ENCODE measurements at places on chromosomes 3 and 15. TPM values are rescaled to one million over a fixed set of nuclear protein-coding genes. Genes with fewer than 3 reads are reported as not detected.

INKA1 gene
- total RNA-seq, result 4.7 TPM

ISL2 gene
- 3.0 TPM for total RNA-seq

C3orf18 gene
- total RNA-seq, result 18.7 TPM

CLDN1 gene
- total RNA-seq, result not detected

TPRG1 gene
- total RNA-seq, result 0.19 TPM

GOLGA6D gene
- total RNA-seq, result not detected

LRRIQ4 gene
- total RNA-seq, result not detected

GLCE gene
- total RNA-seq, result 30.0 TPM

LYZL4 gene
- not detected for total RNA-seq

FETUB gene
- not detected for total RNA-seq

ARGFX gene
- not detected for total RNA-seq

COL8A1 gene
- 102 TPM for total RNA-seq

NR2E3 gene
- not detected for total RNA-seq

C3orf80 gene
- 0.06 TPM for total RNA-seq

SERF2 gene
- 1,349 TPM for total RNA-seq

FAM43A gene
- total RNA-seq, result 1.8 TPM

TF gene
- not detected for total RNA-seq

RETNLB gene
- not detected for total RNA-seq

C15orf62 gene
- not detected for total RNA-seq

LAMB2 gene
- 238 TPM for total RNA-seq

SLC12A8 gene
- total RNA-seq, result 6.4 TPM

UBE2E2 gene
- 32.4 TPM for total RNA-seq

LINGO1 gene
- not detected for total RNA-seq

PXYLP1 gene
- total RNA-seq, result 3.7 TPM

RHCG gene
- total RNA-seq, result not detected

GABRG3 gene
- not detected for total RNA-seq

FBXL22 gene
- total RNA-seq, result 0.23 TPM

XIRP1 gene
- 4.1 TPM for total RNA-seq

LRRN1 gene
- total RNA-seq, result not detected

ITPKA gene
- 14.2 TPM for total RNA-seq

SLC12A1 gene
- not detected for total RNA-seq

KLF15 gene
- total RNA-seq, result 0.11 TPM

KY gene
- not detected for total RNA-seq

PRC1 gene
- total RNA-seq, result 361 TPM

NOX5 gene
- total RNA-seq, result 0.46 TPM

CELF6 gene
- total RNA-seq, result 0.46 TPM

TRPM1 gene
- total RNA-seq, result not detected

ANKUB1 gene
- total RNA-seq, result not detected

GUCA1C gene
- not detected for total RNA-seq

UQCRC1 gene
- 384 TPM for total RNA-seq

Measured in LHCN-M2 (cell line).